ENCODE measurements at places on chromosomes 5 and 9.

DNA sequence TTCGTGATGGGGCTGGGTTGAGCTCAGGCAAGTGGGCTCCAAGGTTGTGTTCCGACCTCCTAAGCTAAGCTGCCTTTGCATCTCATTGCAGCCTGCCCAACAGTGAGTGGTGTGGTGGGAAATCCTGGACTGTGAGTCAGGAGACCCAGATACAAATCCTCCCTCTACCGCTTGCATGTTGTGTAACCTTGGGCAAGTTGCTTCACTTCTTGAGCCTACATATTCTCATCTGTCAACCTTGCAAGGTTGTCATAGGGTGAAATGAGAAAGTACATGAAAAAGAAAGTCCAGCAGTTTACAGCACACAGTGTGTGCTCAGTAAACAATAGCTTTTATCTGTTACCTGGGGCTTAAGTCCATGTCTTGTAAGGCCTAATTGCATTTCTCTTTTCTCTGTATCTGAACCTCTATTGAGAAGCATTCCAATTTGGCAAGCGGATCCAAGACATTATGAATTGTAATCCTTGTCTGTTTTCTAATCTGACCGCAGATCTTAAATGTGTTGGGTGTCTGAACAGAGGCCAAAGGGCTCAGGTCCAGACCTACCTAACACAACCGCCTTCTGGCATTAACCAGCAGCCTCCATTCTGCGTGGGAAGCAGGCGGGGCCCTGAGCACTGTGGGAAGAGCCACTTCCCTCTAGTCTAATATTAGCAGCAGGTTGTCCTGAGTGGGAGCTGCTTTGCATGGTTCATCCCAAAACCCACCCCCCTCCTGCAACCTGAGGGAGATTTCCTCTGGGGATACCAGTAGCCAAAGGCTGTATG lies 1.8 kb upstream of the GALNT12 start:
- no peak for DNase-seq

DNA sequence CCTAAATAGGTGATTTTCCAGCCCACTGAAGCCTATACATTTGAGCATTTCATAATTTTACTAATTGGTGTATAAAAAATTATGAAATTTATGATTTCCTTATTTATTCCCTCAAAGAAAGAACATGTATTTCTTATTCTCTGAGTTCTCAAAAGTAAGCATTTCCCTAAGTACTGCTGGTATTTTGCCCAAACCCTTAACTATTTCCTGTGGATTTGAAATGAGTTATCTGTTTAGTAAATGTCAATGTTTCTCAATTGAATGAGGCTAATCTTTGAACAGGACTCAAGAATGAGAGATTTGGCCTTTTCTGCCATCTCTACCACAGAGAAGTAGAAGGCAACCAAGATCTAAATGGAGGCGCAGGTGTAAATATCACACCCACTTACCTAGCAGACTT lies 751.7 kb downstream of the TLE1 start:
- no peak for DNase-seq

DNA sequence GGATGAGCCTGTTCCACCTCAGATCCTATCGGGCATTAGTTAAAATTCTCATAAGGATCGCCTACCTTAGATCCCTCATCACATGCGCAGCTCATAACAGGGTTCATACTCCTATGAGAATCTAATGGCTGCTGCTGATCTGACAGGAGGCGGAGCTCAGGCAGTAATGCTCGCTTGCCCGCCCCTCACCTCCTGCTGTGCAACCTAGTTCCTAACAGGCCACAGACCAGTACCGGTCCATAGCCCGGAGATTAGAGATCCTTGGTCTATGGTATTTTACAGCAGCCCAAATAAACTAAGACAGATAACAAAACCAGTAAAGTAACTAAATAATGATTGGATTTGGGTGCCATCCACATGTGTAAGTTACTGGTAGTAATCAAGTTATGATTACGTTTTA lies 17.5 kb downstream of the GOLPH3 start:
- DNase-seq = no peak

GRCh38 chr5:83785176-83785668 lies 64.6 kb upstream of the HAPLN1 start:
- DNase-seq = no peak

- no peak for DNase-seq
These were observed 209.6 kb downstream of the FSTL4 start for GRCh38 chr5:133402775-133403174.

GRCh38 chr9:109907810-109908458 lies 127.9 kb downstream of the PALM2AKAP2 start:
- DNase-seq = no peak

GRCh38 chr5:60417500-60418181 lies 282.3 kb downstream of the DEPDC1B start:
- no peak for DNase-seq

GRCh38 chr5:138594305-138595058 lies 19.3 kb upstream of the HSPA9 start:
- DNase-seq = no peak

GRCh38 chr9:33430942-33431341 lies 16.5 kb downstream of the AQP3 start:
- no peak for DNase-seq

DNA sequence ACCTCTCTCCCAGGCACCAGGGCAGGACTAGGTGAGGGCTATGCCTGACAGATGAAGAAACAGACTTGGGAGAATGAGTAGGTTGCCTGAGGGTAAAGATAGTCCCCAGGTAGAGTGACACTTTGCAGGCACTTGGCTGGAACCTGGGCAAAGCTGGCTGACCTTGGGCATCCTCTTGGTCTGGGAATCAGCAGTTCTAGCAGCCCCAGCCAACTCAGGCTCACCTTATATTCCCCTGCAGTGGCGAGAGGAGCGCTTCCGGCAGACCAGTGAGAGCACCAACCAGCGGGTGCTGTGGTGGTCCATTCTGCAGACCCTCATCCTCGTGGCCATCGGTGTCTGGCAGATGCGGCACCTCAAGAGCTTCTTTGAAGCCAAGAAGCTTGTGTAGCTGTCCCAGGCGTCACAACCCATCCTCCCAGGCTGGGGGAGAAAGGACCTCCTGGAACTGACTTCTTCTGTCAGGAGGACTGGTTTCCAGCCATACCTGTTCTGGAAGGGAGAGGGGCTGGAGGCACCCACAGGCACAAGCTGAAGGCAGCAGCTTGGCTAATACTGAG lies 3.1 kb downstream of the TMED9 start:
- DNase-seq = no peak

DNA sequence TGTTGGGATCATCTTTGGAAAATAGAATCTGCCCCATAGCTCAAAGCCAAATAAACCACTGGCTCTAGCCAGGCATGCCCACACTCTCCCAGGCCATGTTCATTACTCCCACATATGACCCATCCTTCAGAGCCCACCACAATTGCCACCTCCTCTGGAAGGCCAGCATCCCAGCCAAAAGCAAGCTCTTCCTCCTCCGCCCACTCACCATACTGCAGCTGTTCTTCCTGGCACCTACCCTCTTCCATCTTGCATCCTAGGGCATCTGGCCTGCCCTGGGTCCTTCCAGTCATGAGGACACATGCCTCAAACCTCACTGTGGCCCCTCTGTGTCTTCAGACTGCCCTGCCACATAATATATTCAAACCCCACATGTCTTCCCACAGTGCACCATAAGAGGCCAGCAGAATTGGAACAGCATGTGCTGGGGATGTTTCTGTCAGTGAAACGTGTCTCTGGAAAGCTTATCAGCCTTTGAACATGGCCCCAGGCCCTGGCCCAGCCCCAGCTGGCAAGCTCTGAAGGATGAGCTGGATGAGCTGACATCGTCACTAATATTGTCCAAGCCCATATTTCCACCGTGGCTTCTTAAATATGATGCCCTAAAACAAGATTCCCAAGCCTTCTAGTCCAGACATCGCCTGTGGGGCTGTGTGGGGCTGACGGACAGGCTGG lies 230.8 kb downstream of the AGTPBP1 start:
- DNase-seq = no peak

DNA sequence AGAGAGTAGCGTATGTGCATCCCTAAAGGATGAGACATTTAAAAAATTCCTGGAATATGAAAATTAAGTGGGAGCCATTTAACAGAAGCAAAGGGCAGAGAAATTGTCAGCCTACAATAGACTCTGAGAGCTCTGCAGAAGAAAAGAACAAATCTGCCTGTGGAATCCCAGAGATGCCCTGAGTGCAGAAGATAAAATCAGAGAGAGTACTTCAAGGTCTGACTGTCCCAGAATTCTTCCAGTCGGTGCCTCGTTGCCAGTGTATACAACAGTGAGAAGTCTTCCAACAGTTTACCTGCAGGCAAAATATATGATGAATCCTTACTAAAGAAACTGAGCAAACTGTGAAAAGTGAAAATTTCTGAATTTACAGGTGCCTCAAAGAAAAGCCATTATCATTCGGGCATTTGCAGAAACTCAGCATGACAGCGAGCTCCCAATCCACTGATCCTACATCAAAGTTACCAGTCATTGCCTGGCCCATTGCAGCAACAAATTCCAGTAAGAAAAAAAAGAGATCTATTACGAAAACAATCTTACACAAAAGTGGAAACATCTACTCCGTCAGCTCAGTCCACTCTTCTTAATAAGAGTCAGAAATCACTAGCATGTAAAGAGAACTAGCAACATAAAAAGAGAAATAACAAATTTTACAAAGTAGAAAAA lies 92.8 kb upstream of the VCAN start:
- DNase-seq = no peak

GRCh38 chr5:179694561-179694960 lies 4.2 kb upstream of the CANX start:
- no peak for DNase-seq

DNA sequence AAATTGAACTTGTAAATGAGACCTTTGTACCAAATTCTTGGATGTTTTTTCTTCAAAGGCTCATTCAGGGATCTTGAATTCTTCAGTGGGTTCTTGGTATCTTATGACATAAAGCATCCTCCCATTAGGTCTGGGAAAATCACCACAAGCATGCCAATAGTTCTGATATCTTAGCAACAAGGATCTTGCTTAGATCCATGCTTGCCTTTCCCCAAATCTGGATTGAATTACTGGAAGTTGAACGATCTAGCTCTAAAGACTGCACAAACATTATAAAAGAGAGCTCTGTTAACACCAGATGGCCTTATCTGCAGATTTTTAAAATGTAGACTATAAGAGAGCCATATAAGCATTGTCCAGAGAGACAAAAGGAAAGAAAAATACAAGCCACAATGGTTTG lies 266.3 kb downstream of the RAB3C start:
- no peak for DNase-seq

DNA sequence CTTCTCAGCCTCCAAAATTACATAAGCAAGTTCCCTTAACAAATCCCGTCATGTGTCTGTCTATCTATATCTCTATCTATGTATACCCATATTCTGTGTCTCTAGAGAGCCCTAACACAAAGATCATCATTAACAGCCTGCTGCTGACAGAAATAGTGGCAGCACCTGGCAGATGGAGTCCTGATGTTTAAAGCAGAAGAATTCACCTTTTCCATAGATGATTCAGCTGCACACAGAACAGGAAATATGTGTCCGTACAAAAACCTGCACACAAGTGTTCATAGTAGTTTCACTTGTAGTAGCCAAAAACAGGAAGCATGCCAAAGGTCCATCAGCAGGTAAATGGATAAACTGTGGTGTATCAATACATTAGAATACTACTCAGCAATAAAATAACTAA lies 45.0 kb upstream of the ACO1 start:
- peak; percentile 90 for DNase-seq

- no peak for DNase-seq
These were observed 49.0 kb downstream of the STARD4 start for GRCh38 chr5:111463311-111463710.

All from NCI-H526 (cell line).